ENCODE measurements at places on chromosomes 13 and 19.
A peak's percentile ranks its signal among the peaks of the same experiment; 100 is the strongest.

- no peak for DNase-seq
Observed at GRCh38 chr19:46056536-46056935, 15.7 kb upstream of the IGFL4 start.

- no peak for DNase-seq
Observed at GRCh38 chr19:35715355-35715809, 2.4 kb upstream of the KMT2B start.

GRCh38 chr13:28493740-28494503, 1.0 kb downstream of the FLT1 start:
- no peak for DNase-seq

GRCh38 chr13:43908156-43909126, 28.7 kb downstream of the LACC1 start:
- DNase-seq, result peak; percentile 50

DNA sequence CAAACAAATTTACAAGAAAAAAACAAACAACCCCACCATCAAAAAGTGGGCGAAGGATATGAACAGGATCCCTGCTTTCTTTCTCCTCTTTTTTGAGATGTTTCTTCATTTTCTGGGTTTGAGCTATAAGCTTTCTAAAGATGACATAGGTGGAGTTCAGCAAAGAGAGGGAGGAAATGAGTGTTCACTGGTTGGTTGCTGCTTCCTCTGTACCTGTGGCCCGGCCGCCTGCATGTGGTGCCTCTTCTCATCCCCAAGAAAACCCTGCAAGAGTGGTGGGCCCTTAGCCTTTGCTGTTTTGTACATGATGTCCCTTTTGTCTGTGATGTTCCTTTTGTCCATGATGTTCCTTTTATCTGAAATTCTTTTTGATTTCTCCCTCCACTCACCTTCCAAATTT, 178.4 kb upstream of the SERP2 start:
- DNase-seq, result no peak

DNA sequence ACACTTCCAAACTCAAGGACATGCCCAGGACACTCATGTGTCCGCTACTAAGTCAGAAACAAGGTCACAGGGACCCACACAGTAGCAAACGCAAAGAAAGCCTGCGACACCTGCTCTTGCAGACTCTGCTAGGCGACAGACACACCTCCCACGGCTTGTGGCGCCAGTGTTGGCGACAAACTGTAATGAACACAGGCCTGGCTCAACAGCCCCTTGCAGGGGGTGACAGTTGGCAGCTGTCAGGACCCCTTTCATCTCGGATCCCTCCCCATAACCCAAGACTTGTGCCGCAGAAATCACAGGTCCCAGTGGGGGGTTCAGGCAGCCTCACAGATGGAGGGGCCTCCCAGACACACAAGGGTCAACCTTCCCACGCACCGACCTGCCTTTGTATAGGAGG, 364 bp downstream of the CKM start:
- DNase-seq, result no peak

DNA sequence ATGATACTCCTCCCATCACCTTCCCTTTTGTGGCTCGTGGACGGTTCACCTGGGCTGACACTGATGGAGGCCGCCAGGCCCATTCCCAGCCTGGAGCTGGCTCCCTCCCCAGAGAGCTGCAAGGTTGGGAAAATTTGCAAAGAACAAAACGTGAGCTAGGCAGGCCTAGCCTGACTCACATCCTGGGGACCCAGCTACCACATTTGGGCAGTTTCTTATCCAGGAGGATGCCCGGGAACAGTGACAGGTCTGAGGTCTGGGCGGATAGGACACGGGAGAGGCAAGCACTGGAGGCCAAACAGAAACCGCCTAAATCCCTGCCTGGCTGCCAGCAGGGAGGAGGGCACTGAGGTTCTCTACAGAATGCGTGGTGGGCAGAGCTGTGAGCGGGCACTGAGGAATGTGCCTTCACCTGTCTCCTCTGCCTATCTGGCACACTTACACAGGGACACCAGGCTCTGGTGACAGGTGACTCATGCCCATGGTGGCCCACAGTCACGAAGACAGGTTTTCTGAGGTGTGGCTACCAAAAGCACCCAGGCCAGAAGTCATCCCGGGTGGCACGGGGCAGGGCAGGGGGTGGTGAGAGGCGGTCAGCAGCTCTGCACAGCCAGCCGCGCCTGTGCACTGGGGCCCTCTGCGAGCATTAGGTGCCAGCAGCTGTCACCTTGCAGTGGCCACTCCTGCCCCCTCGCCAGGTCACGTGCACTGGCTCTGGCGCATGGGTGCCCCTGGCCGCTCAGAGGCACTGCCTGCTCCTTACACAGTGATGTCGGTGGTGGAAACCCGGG, 23.2 kb downstream of the SH3GL1 start:
- no peak for DNase-seq

DNA sequence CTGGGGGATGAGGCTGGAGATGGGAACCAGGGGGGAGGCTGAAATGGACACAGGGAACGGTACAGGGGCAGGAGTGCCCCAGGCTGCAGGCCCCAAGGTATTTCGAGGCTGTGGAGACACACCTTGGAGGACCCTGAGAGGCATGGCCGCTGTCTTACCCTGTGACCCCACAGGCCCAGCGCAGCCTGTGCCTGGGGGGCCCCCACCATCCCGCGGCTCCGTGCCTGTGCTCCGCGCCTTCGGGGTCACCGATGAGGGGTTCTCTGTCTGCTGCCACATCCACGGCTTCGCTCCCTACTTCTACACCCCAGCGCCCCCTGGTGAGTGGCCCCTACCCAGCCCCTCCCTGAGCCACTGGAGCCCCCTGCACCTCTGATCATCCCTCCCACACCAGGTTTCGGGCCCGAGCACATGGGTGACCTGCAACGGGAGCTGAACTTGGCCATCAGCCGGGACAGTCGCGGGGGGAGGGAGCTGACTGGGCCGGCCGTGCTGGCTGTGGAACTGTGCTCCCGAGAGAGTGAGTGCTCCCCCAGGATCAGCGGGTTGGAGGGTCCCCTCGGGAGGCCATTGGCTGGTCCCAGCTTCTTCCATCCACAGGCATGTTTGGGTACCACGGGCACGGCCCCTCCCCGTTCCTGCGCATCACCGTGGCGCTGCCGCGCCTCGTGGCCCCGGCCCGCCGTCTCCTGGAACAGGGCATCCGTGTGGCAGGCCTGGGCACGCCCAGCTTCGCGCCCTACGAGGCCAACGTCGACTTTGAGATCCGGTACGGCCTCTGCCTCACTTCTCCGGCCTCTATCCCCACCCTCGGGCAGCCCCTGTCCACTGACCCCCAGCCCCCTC, 16.9 kb upstream of the SPIB start:
- DNase-seq, result no peak

GRCh38 chr19:28021259-28022185, 1191.4 kb downstream of the UQCRFS1 start:
- DNase-seq, result no peak

- no peak for DNase-seq
Observed at GRCh38 chr13:38967446-38967845, 23.2 kb downstream of the STOML3 start.

DNA sequence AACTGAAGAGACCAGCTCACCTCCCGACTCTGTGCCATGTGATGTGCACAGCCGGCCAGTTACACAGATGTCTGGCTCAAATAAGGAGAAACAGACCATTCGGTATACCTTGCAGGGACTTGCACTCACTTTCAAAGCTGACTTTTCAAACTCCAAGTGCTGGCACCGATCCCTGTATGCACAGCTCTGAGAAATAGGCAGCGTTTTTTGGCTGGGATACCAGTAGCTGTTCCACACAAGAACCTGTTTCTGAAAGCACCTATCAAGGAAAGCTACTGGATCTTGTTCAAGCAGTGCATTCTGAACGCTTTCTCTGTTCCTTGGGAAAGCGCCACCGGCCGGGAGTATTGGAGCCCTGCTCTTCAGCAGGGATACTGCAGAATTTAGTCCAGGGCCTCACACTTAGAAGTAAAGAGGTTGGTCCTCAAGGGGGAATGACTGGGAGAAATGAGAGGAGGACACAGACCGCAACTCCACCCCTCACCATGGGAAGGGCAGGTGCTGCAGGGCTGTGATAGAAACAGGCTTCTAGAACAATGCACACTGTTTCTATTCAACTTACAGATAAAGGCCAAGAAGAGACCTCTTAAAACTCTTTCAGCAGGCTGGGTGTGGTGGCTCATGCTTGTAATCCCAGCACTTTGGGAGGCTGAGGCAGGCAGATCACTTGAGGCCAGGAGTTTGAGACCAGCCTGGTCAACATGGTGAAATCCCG, 53.6 kb upstream of the PABPC3 start:
- no peak for DNase-seq

- DNase-seq, result no peak
Observed at GRCh38 chr13:36921631-36922301, 1.7 kb upstream of the SMAD9 start.

DNA sequence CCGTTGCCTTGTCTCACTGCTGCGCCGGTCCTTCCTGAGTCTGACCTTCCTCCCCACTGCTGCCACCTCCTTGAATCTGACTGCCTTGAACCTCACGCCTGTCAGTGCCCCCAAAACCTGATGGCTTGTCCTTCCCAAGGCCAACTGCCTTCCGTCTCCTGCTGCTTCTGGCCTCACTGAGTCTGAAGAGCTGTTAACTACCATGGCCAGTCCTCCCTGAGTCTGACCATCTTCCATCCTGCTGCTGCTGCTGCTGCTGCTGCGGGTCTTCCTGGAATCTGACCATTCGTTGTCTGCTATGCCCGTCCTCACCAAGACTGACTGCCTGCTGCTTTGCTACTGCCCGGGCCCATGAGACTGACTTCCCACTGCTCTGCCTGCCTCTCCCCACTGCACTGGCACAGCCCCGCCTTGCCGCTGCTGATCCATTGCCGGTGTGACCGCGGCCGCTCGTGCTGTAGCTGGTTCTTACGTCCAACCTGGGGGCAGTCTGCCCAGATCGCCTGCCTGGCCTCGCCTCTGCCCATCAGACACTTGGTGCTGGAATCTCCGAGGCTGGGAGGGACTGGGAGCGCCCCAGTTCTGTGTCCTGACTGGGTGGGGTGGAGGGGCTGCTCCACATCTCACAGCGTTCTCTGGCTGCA, 2.9 kb upstream of the RCN3 start:
- DNase-seq, result no peak

GRCh38 chr19:17398902-17399527, 5.0 kb upstream of the CCDC194 start:
- no peak for DNase-seq

DNA sequence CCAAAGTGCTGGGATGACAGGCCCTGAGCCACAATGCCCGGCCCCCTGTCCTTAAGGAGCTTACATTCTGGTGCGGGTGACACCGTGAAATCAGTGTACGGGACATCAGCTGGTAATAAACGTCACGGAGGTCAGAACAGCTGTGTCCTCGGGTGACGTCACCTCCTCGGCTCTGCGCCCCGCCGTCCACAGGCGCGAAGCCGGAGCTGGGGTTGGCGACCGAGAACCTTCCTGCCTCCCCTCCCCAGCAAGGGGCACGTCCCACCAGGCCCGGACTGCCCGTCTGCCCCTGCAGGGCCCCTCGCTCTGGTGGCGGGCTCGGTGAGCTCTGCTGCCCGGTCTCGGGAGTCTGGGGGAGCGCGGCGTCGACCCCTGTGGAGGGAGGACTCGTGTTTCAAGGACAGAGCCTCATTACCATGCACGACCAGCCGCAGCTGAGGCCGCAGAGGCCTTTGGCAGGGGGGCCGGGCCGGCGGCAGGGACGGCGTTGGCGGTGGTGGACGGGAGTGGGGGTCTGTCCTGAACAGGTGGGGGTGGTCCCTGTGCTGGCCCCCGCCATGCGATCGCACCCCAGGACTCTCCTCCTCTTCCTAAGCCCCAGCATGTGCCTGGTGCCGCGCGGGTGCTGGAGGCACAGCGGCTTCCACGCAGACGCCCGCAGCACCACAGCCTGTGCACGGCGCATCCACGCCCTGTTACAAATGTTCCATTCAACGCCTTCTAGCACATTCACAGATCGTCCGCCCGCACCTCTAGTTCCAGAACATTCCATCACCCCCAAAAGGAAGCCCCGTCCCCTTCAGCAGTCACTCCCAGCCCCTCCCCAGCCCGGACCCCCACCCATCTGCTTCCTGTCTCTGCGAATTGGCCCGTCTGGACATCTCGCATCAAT, 5.4 kb downstream of the LINGO3 start:
- no peak for DNase-seq

DNA sequence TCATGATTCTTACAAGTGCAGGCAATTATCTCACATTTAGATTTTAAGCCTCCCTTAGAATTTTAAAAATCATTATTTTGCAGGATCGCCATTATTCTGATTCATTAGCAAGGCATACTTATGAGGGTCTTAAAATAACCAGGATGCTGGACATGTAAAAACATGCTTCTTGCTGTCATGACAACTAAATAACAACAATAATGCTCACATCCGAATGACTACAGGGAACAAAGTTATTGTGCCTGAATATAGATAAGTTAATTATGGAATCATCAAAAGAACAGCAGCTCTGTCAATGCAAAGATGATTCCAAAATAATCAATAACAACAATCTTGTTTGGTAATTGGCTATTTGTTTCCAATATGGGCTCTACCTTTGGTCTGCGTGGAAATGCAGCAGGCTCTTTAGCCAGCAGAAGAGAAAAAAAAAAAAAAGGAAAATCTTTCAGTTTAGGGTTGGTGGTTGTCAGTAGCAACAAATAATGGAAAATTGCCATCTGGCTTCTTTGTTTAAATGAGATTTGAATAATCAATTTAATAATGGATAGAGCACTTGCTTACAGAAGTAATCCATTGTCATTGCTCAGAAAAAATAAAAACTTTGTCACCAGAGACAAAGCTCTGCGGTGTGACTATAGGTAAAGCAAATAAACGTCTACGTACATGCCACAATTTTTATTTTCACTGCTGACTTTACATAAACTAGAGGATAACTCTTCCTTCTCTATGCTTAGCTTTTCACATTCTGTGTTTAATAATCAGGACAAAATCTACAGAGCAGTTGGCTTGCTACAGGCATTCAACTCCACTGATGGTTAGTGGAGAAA, 468.9 kb upstream of the TSHZ3 start:
- no peak for DNase-seq

DNA sequence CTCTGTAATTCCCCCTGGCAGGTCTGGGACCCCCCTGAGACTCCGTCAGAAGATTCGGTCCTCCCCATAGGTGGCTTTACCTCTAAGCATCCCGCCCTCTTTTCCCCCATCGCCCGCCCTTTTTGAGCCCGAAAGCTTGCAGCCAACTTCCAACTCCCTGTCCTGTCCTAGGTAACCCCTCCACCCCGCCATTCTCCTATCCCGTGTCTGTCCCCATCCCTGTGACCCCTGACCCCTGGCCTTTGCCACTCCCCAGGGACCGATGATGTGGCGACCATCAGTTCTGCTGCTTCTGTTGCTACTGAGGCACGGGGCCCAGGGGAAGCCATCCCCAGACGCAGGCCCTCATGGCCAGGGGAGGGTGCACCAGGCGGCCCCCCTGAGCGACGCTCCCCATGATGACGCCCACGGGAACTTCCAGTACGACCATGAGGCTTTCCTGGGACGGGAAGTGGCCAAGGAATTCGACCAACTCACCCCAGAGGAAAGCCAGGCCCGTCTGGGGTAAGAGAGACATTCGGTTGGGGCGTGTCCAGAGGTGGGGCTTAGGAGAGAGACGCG, 488 bp downstream of the RCN3 start:
- DNase-seq, result no peak
